Muscle of leg (tissue), 16 donors: ENCODE measurements at places on chromosomes 4 and X. TPM values are rescaled to one million over a fixed set of nuclear protein-coding genes. Genes with fewer than 3 reads are reported as not detected.

The PRR32 gene
- 171 TPM for polyA plus RNA-seq

The ACSL4 gene
- 20.9 TPM for polyA plus RNA-seq

The MAGEB17 gene
- polyA plus RNA-seq = 0.23 TPM

The SYNPO2 gene
- polyA plus RNA-seq = 75.4 TPM
